ENCODE measurements at places on chromosomes 5 and 9. TPM values are rescaled to one million over a fixed set of nuclear protein-coding genes. Genes with fewer than 3 reads are reported as not detected.

- no peak overlapping the region for H3K27ac ChIP-seq
- no peaks in the 10 kb centered on the region for H3K27me3 ChIP-seq
- H3K36me3 ChIP-seq = no peaks in the 10 kb centered on the region
- no peak overlapping the region for H3K4me3 ChIP-seq
These were observed 39.9 kb downstream of the KIF4B start for GRCh38 chr5:155053501-155053900.

- H3K4me3 ChIP-seq = no peak overlapping the region
- H3K27me3 ChIP-seq = no peaks in the 10 kb centered on the region
- DNase-seq = no peak
These were observed 22.9 kb downstream of the CPLX2 start for GRCh38 chr5:175894271-175894670.

- H3K27me3 ChIP-seq = no peaks in the 10 kb centered on the region
- H3K27ac ChIP-seq = peak overlapping the region; percentile 70
- H3K4me1 ChIP-seq = no peaks in the 10 kb centered on the region
- H3K36me3 ChIP-seq = peaks cover 2% of the 10 kb centered on the region
These were observed 35.1 kb downstream of the NDST1 start for GRCh38 chr5:150542933-150543445.

DNA sequence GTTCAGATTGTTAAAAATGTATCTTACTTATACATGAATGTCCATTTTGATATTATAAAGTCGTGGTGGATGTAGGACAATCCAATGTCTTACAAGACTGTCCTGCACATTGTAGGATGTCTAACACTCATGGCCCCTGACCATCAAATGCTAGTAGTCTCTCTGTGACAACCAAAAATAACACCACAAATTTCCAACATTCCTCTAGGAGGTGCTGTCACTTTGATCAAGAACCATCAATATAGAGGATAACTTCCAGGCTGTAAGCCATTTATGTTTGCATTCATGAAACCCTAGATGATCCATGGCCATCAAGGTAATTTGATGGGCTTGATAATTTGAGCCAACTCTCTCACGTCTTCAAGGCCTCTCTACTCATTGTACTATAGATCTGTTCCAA is 20.5 kb upstream of the ZFR start:
- no peak for DNase-seq
- no peaks in the 10 kb centered on the region for H3K27me3 ChIP-seq
- H3K36me3 ChIP-seq = no peaks in the 10 kb centered on the region

DNA sequence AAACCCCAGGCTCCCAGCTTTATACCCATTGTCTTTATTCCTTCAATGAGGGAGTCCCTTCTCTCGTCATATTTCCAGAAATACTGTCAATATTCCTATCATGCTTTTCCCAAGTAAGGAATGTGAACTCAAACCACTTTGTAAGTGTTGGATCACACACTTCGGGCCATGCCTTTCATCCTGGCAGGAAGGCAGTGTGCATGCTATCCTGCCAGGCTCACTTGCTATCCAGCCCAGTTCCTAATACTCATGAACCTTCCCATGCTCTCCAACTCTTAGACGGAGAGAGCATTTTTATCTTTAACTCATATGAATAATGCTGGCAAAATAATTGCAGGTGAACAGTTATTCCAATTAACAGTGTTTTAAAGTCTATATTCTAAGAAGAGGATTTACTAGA is 639.9 kb upstream of the ACO1 start:
- DNase-seq = no peak
- no peaks in the 10 kb centered on the region for H3K27me3 ChIP-seq
- H3K27ac ChIP-seq = no peak overlapping the region

DNA sequence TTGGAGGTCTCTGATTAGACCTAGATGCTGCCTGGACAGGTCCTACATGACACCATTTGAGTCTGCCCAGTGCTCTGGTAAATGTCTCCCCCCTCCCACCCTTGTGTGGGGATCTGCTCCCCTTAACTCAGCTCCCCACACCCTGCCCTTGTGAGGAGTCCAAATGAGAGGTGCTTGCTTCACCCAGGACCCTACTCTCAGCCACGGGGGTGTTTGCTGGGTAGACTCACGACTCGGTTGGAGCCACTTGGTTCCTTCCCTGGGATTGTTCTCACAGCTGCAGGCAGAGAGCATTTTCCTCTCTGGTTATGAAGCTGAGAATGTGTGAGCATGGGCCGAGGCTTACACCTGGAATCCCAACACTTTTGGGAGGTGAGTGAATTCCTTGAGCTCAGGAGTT is 204.7 kb downstream of the CDK5RAP2 start:
- no peaks in the 10 kb centered on the region for H3K36me3 ChIP-seq
- H3K27ac ChIP-seq = no peak overlapping the region
- H3K4me3 ChIP-seq = no peak overlapping the region

DNA sequence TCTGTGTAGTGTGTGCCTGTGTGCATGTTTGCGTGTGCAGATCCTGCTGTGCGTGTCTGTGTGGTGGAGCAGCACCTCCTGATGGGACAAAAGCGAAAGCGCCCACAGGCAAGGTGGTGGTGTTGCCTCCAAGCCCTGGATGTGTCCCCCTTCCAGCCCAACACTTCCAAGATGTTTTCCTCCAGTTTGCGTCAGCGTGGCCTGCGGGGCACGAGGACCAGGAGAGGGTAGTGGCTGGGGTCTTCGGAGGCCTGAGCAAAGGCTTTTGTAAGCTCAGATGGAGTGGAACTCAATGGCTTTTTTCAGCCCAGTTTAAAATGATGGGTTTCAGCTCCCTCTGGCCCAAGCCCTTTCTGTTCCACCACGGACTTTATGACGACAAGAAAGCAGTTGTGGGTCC is 209.5 kb downstream of the IRX2 start:
- H3K4me1 ChIP-seq = no peaks in the 10 kb centered on the region
- H3K36me3 ChIP-seq = no peaks in the 10 kb centered on the region
- H3K27me3 ChIP-seq = no peaks in the 10 kb centered on the region

- DNase-seq = peak; percentile 89
- H3K27me3 ChIP-seq = no peaks in the 10 kb centered on the region
- no peaks in the 10 kb centered on the region for H3K4me1 ChIP-seq
- no peak overlapping the region for H3K27ac ChIP-seq
- H3K4me3 ChIP-seq = no peak overlapping the region
- no peaks in the 10 kb centered on the region for H3K36me3 ChIP-seq
These were observed 16.9 kb downstream of the DNAJC18 start for GRCh38 chr5:139422307-139422893.

- H3K27me3 ChIP-seq = no peaks in the 10 kb centered on the region
- no peak for DNase-seq
- H3K36me3 ChIP-seq = no peaks in the 10 kb centered on the region
- H3K27ac ChIP-seq = no peak overlapping the region
- H3K4me1 ChIP-seq = peaks cover 8% of the 10 kb centered on the region
These were observed 8.0 kb downstream of the NR5A1 start for GRCh38 chr9:124499216-124499615.

DNA sequence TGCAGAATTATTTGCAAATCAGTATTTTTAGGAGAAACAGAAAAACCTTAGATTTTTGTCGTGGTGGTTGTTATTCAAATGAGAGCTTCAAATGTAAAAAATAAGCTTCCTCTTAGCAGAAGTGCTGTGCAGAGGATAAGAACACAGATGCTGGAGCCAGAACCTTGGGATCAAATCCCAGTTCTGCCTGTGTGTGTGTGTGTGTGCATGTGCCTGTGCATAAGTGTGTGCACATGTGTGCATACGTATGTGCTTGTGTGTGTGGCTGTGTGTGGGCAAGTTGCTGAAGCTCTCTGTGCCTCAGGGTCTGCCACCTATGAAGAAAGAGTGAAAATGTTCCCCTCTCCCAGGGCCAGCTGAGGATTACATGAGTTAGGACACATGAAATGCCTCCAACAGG is 8.6 kb downstream of the DAP start:
- H3K27me3 ChIP-seq = no peaks in the 10 kb centered on the region
- H3K27ac ChIP-seq = no peak overlapping the region

- no peaks in the 10 kb centered on the region for H3K4me1 ChIP-seq
- H3K4me3 ChIP-seq = no peak overlapping the region
- no peaks in the 10 kb centered on the region for H3K36me3 ChIP-seq
- no peaks in the 10 kb centered on the region for H3K27me3 ChIP-seq
- DNase-seq = no peak
- H3K27ac ChIP-seq = no peak overlapping the region
These were observed 29.2 kb downstream of the NR4A3 start for GRCh38 chr9:99850736-99851499.

GRCh38 chr5:78726571-78726970 is 78.0 kb upstream of the LHFPL2 start:
- H3K36me3 ChIP-seq = no peaks in the 10 kb centered on the region
- H3K4me3 ChIP-seq = no peak overlapping the region
- no peaks in the 10 kb centered on the region for H3K4me1 ChIP-seq
- no peak overlapping the region for H3K27ac ChIP-seq

DNA sequence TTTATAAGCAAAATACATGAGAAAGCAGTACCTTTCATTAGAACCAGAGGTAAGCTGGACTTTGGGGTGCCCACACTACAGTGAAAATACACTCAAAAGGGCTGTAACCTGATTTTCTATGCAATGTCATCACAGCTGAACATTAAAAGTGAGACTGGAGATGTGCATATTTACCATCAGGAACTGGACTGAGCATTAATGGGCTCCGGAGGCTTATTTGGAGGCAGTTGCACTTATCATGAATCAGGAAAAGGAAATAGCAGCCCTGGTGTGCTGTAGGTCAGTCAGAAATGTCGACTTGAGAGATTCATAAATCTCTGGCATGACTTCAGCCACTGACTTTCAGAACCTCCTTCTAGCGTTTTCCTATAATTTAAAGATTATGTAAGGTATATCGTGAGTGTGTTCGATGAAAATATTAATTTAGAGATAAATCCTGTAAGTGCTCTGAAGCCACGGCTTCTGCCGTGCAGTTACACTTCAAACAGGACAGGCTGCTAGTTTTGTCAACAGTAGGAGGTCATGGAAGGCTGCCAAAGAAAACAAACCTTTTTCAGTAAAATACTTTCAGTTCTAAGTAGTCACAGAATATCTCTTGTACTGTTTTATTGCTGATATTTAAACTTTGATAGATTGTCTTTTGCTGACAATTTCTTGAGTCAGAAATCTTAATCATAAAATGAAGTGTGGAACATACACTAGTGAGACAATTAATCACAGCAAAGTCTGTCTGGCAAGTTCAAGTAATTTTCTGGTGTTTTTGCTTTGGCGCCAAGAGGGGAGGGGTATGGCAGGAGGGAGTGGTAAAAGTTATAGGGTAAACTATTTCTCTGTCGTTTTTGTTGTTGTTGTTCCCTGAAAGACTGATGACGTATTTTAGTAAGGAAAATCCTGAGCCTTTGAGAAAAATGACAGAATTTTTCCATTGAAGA is 939.7 kb downstream of the NR2F1-AS1 start:
- H3K4me1 ChIP-seq = no peaks in the 10 kb centered on the region
- H3K27me3 ChIP-seq = no peaks in the 10 kb centered on the region
- H3K36me3 ChIP-seq = no peaks in the 10 kb centered on the region
- peak; percentile 7 for DNase-seq
- H3K4me3 ChIP-seq = no peak overlapping the region
- peak overlapping the region; percentile 36 for H3K27ac ChIP-seq

DNA sequence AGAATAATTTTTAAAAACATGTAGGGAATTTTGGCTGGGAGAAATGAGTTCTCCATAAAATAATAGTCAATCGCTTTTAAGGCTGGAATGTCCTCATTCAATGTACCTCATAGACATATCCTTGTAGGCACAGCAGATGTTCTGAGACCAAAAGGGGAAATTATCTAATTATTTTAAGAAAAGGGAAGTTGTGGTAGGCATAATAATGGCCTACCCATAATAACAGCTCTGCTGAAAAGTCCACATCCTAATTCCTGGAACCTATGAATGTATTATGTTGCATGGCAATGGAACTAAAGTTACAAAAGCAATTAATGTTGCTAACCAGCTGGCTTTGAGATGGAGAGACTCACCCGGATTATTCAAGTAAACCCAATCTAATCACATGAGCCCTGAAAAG is 216.1 kb downstream of the TRIM36 start:
- H3K27me3 ChIP-seq = no peaks in the 10 kb centered on the region
- H3K36me3 ChIP-seq = no peaks in the 10 kb centered on the region
- no peak for DNase-seq
- no peaks in the 10 kb centered on the region for H3K4me1 ChIP-seq

DNA sequence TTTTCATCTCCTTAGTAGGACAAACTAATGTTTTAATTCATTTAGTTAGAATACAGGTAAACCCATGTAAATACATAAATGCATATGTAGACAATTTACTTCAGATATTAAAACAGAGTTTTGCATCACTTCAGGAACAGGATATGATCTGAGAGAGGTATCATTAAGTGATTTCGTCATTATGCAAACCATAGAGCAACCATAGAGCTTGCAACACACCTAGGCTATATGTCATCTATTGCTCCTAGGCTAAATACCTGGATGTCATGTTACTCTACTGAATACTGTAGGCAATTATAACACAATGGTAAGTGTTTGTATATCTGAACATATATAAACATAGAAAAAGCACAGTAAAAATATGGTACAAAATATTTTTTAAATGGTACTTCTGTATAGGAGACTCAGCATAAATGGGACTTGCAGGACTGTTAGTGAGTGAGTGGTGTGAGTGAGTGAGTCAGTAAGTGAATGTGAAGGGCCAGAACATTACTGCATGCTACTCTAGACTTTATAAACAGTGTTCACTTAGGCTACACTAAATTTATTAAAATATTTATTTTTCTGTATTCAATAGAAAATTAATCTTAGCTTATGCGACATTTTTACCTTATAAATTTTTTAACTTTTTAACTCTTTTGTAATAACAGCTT is 1377.5 kb upstream of the CDH9 start:
- H3K27me3 ChIP-seq = no peaks in the 10 kb centered on the region
- no peak overlapping the region for H3K4me3 ChIP-seq
- no peak overlapping the region for H3K27ac ChIP-seq
- DNase-seq = no peak

- H3K36me3 ChIP-seq = no peaks in the 10 kb centered on the region
- DNase-seq = no peak
- H3K27ac ChIP-seq = no peak overlapping the region
- no peak overlapping the region for H3K4me3 ChIP-seq
These were observed 154.9 kb upstream of the PAPPA start for GRCh38 chr9:115998666-115999065.

DNA sequence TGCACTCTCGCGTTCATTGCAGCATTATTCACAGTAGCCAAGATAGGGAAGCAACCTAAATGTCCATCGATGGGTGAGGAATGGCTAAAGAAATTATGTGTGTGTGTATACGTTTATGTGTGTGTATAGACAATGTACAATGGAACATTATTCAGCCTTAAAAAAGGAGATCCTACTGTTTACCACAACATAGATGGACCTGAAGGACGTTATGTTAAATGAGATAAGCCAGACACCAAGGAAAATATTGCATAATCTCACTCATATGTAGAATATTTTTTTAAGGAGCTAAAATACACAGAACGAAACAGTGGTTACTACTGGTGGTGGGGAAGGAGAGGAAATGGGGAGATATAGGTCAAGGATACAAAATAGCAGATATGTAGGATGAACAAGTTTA is 2.4 kb downstream of the KIF2A start:
- no peaks in the 10 kb centered on the region for H3K36me3 ChIP-seq
- DNase-seq = no peak
- H3K4me1 ChIP-seq = peaks cover 5% of the 10 kb centered on the region
- no peak overlapping the region for H3K4me3 ChIP-seq
- H3K27me3 ChIP-seq = no peaks in the 10 kb centered on the region

PRLR gene
- 0.84 TPM for total RNA-seq

MED27 gene
- 9.2 TPM for total RNA-seq

OGN gene
- total RNA-seq = 19.4 TPM

ZDHHC21 gene
- total RNA-seq = 17.4 TPM

TAL2 gene
- total RNA-seq = not detected

GPR150 gene
- total RNA-seq = 0.44 TPM

SLC4A9 gene
- total RNA-seq = not detected

Measured in tibial nerve (tissue), 4 donors.